Central memory CD4-positive, alpha-beta T cell (primary cell): ENCODE measurements at places on chromosomes 2 and 18.

GRCh38 chr2:238694136-238694755, 153.6 kb upstream of the TWIST2 start:
- DNase-seq, result no peak

DNA sequence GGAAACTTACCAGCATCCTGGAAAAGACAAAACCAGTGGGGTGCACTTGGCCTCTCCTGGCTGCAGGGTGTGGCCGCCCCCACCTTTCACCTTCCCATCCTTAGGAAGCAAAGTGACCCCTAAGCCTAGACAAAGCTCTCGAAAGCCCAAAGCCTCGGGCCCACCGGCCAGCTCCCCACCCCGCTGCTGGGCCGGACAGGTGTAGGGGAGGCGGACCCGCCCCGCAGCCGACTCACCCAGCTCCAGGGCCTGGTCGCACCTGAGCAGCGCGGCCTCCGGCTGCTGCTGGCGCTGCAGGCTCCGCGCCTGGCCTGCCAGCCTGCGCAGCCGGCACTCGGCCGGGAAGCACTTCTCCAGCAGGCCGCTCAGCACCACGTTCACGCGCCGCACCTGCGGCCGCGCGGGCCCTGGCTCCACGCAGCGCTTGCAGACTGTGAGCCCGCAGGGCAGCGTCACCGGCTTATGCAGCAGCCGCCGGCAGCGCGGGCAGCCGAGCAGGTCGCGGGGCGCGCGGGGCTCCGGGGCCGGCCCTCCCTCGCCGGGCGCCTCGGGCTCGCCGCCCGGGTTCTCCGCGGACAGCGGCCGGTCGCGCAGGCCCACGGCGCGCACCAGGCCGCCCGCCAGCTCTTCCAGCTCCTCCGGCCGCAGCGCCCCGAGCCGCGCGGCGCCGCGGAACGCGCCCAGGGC, 979 bp downstream of the LONRF2 start:
- DNase-seq, result no peak

- no peak for DNase-seq
These were observed 82.5 kb upstream of the EPB41L3 start for GRCh38 chr18:5626130-5626880.

DNA sequence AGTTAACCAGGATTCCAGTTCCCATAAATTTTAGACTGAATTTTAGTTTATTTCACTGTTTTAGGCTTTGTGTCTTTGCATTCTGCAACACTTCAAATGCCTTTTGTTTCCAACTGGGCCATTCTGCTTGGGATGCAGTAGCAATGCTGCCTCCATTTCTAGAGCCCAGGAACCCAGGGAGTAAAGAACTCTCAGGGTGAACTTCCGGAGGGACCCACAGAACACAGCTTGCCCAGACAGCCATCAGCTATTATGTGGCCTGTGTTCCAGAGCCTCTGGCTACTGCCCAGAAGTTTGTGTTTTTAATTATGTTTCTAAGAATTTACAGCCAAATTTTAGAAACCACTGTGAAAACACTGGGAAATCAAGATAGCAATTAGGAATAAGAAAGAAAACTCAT, 145.1 kb downstream of the TMEM163 start:
- DNase-seq, result no peak

DNA sequence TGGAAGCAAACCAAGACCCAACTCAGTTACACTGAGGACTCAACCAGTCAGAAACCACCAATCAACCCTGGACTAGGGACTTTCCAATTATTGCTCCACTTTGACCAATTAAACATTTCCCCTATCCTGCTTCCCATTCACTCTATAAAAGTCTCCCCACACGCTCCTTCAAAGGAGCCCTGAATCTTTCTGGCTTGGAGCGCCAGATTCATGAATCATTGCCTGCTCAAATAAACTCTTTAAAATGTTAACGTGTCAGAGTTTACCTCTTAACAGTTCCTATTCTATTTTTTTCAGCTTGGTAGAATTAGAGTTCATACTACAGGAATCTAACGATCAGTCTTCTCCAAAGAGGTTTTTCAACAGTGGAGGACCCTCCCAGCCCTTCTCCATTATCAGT, 20.7 kb upstream of the SULT1C2 start:
- DNase-seq, result no peak

GRCh38 chr18:69691008-69691760, 256.5 kb downstream of the CD226 start:
- DNase-seq, result no peak

- DNase-seq, result no peak
These were observed 367.5 kb upstream of the FIGN start for GRCh38 chr2:164103271-164103670.

- no peak for DNase-seq
These were observed 237.8 kb downstream of the PLCL1 start for GRCh38 chr2:198042189-198042588.

- no peak for DNase-seq
These were observed 19.7 kb upstream of the MYCN start for GRCh38 chr2:15920696-15921095.

- no peak for DNase-seq
These were observed 27.4 kb downstream of the SMYD1 start for GRCh38 chr2:88095022-88095421.

GRCh38 chr2:68458981-68459380, 8.1 kb downstream of the FBXO48 start:
- DNase-seq, result no peak

DNA sequence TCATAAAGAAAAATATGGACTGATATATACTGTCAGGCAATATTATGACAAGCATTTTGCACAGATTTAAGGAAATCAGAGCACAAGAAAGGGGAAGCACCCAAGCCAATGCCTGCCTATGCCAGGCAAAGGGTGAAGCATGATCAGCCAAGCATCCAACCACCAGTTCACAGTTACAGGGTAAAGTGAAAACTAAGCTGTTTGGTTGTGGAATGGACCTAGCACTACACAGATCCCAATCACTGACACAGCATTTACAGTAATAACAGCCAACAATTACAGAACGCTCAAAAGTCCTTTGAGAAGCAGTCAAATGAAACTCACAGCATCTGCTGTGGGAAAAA, 90.3 kb downstream of the SP3 start:
- no peak for DNase-seq

- DNase-seq, result no peak
These were observed 2.4 kb downstream of the TRABD2A start for GRCh38 chr2:84878459-84878858.

- DNase-seq, result no peak
These were observed 21.7 kb downstream of the ACSL3 start for GRCh38 chr2:222882484-222882928.

DNA sequence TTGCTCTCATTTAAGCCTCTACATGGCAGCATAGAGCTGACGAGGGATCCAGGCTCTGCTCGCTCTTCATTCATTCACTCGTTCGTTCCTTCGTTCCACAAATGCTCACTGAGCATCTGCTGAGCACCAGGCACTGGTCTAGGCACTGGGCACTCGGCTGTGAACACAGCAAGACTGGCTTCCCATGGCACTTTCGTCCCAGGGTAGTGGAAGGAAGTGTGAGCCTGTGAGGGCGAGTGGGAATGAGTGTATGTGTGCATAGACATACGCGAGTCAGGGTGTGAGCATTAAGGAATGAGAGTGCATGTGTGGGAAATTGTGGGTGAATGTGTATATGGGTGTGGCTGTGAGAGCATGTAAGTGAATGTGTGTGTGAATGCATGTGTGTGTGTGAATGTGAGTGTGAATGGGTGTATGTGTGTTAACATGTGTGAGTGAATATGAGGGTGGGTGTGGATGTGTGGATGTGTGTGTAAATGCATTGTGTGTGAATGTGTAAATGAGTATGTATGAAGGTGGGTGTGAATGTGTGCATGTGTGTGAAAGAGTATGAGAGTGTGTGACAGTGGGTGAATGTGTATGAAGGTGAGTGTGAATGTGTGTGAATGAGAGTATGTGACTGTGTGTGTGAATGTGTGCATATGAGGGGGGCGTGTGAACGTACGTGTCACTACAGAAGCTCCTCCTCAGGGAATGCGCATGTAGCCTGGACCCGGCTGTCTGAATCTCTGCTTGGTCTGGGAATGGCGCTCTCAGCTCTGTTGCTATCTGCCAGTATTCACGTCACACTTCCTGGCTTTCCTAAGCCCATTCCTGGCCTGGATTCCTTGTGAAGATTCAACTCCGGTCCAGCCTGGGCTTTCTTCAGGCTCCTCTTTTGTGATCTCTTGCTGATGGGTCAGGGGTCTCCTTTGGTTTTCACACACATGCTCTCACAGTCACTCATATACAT, 28.8 kb downstream of the SNORC start:
- no peak for DNase-seq

GRCh38 chr2:221167561-221167960, 404.5 kb downstream of the EPHA4 start:
- no peak for DNase-seq

DNA sequence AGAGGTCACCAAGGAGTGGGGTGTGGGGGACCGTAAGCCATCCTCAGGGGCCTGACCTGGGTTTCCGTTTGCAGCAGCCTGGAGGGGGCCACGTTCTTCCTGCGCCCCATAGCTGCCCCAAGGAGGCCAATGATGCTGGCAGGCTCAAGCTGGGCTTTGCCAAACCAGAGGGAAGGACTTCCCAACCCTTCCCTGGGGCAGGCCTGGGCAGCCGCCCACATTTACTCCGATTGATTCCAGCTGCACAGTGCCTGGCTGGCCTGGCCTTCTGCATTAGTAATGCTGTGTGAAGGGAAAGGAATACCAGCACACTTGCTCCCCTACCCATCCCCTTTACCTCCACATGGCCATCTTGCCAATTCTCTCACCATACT, 360.6 kb upstream of the SLC14A2 start:
- DNase-seq, result no peak

DNA sequence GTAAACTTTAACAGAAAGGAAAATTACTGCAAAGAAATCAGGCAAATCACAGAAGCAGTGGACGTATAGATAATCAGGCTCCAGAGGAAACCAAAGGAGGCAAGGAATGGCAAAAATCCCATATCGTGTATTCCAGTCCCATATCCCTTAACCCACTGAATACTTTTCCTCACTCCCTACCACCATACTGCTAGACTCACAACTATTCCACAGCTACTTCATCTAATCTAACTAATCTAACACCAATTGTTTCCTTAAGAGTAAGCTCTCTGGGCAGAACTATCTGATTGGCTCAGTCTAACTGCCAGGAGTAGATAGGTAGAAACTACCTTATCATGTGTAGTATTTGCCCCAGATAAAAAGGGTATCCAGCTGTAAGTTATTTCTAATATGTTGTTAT, 16.3 kb downstream of the WDPCP start:
- DNase-seq, result no peak

DNA sequence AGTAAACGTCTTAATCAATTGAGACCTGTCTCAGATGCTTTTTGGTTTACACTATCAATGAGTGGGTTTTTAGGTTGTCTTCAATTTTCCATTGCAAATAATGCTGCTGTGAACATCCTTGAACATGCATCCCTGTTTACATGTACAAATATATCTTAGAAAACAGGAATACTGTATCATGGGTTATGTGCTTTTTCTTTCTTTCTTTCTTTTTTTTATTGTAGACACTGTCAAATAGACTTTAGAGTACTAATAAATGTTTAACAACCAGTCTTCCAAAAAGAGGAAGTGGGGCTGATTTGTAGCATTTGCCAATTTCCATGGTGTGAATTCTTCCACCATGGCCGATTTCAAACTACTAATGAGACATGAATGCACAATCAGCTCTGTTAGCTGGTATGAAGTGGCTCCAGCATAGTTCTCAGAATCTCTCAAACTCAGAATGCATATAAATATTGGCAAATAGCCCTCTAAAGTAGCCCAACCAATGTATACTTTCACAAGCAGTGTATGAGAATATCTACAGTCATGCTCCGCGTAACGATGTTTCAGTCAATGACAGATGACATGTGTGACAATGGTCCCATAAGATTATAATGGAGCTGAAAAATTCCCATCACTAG, 50.3 kb upstream of the B3GNT2 start:
- no peak for DNase-seq

DNA sequence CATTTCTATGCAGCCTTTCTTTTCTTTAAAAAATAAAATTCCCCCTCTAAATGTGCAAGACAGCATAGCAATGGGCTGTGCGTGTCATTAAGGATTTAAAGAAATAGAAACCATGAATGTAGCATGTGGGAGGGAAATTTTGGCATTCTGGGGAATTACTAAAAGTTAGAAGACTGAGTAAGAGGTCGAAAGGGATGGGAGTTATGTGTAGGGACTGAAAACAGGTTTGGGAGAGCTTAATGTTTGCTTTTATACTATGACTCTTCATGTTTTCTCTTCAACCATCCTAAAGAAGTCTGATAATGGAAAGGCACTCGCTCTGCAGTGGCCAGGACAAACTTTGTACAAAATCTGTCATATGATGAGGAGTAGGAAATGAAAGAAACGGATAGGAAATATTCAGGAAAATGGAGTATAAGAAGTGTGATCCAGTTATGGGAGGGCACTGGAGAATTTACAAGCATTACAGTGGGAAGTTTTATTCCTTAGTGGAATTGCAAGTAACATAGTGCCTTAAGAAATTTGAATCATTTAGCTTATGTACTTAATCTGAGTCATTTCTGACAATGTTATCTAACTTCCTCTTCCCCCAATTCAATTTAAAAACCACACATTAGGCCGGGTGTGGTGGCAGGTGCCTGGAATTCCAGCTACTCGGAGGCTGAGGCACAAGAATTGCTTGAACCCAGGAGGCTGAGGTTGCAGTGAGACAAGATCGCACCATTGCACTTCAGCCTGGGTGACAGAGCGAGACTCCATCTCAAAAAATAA, 20.6 kb downstream of the TMEM87B start:
- no peak for DNase-seq

GRCh38 chr2:149020432-149020851, 18.1 kb upstream of the LYPD6B start:
- DNase-seq, result no peak
